ENCODE measurements at places on chromosomes 7 and 10.

- DNase-seq, result no peak
Measured at GRCh38 chr10:24437302-24437701, 228.4 kb downstream of the KIAA1217 start.

GRCh38 chr10:116256752-116257259 is 16.2 kb downstream of the GFRA1 start:
- DNase-seq, result no peak

- DNase-seq, result no peak
Measured at GRCh38 chr7:135355377-135356048, 121.9 kb downstream of the STRA8 start.

- no peak for DNase-seq
Measured at GRCh38 chr7:95531605-95532219, 46.0 kb downstream of the ASB4 start.

GRCh38 chr7:77831481-77831880 is 32.9 kb downstream of the PHTF2 start:
- DNase-seq, result no peak
